ENCODE measurements at places on chromosomes 5 and 9.
A peak's percentile ranks its signal among the peaks of the same experiment; 100 is the strongest.

- no peak for DNase-seq
Observed at GRCh38 chr5:40518485-40518917, 161.2 kb upstream of the PTGER4 start.

DNA sequence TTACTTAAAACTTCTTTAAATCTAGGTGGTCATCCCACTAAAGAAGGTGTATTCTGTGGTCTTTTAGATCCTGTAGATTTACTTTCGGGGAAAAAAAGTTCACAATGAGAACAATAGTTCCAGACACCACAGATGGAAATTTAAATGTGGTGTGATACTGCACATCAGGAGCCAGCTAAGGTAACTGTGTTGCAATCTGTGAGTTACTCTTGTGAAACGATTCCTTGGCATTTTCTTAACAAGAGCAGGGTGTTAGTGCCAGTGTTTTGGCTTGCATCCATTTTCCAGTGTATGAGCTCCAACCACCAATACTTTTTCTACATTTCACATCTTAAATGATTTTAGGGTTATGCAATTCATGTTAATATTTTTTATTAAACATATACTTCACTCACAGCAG, 674.5 kb downstream of the CETN3 start:
- DNase-seq, result no peak

- DNase-seq, result peak; percentile 7
Observed at GRCh38 chr5:140329739-140330481, 16.5 kb downstream of the HBEGF start.

DNA sequence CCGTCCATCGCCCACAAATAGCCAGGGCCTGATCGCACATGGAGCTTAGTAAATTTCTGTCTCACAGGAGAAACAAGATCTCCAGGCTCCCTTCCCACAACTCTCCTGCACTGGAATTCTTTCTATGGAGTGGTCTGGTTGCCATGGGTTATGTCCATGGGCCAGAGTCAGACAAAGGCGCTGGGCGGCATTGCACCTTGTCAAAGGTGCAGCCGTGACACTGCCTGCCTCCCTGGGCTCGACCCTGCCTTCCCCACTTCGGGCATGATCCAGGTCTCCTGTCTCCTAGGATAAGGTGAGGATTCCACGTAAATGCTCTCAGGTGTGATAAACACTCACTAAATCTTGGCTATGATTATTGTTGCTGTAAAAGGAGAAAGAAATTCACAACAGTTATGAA, 130.0 kb downstream of the ADAMTS16 start:
- no peak for DNase-seq

All from NCI-H69 (cell line).